ENCODE measurements at places on chromosomes 4 and X. TPM values are rescaled to one million over a fixed set of nuclear protein-coding genes. Genes with fewer than 3 reads are reported as not detected.

GRCh38 chr4:189613207-189613606 is 327.5 kb upstream of the FRG1 start:
- H3K27me3 ChIP-seq = no peaks in the 10 kb centered on the region
- H3K4me3 ChIP-seq = no peak overlapping the region
- no peaks in the 10 kb centered on the region for H3K4me1 ChIP-seq
- H3K27ac ChIP-seq = no peak overlapping the region

DNA sequence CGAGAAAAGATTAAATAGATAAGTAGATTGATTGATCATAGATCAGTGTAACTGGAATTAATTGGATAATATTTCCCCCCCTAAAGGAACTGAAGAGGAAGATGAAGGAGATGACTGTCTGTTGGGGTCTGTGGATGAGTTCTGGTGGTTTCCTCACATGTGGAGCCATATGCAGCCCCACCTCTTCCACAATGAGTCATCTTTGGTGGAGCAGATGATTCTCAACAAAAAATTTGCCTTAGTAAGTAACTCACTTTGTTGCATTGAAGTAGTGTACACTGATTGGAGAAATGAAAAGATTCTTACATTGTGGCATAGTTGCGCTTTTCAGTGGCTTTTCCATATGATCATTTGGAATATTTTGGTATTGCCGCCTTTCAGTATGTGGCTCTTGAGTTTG is 80.4 kb downstream of the NDST3 start:
- no peaks in the 10 kb centered on the region for H3K27me3 ChIP-seq
- no peak for DNase-seq
- H3K4me1 ChIP-seq = no peaks in the 10 kb centered on the region

DNA sequence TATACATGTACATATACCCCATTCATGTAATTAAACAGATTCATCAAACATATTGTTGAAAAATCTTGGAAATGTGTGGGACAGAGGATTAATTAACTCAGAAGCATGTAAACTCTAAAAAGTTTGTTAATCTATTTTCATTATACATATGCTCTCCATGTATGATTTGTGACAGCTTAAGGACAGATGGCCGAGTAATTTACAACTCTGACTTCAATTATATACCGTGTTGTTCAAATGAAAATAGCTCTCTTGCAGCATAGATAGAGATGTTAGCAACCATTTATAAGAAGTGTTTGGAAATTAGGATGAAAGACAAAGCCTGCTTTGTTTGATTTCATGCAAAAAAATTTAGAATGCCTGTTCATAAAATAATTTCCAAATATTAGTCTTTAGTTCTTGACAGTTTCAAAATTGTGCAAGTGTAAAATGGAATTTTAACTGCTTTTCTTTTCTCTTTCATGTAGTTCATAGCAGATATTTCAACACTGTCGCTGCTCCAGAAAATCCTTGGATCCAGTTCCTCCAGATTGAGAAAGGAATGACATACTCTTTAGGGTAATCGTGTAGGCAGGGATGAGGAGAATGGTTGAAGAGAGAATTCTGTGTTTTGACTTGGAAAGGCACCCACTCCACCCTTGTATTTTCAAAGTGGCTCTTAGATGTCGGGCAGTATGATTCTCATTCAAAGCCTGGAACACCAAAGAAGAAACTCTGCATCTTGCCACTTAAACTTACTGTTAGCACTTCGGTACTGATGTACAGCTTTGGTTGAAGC is 23.1 kb downstream of the AFF2 start:
- DNase-seq = no peak
- no peak overlapping the region for H3K27ac ChIP-seq
- H3K4me3 ChIP-seq = no peak overlapping the region
- H3K36me3 ChIP-seq = no peaks in the 10 kb centered on the region

- no peaks in the 10 kb centered on the region for H3K36me3 ChIP-seq
- peaks cover 35% of the 10 kb centered on the region for H3K4me1 ChIP-seq
- DNase-seq = no peak
- peak overlapping the region; percentile 3 for H3K4me3 ChIP-seq
- no peak overlapping the region for H3K27ac ChIP-seq
- H3K27me3 ChIP-seq = no peaks in the 10 kb centered on the region
Observed at GRCh38 chr4:98508829-98509598, 149.4 kb downstream of the TSPAN5 start.

DNA sequence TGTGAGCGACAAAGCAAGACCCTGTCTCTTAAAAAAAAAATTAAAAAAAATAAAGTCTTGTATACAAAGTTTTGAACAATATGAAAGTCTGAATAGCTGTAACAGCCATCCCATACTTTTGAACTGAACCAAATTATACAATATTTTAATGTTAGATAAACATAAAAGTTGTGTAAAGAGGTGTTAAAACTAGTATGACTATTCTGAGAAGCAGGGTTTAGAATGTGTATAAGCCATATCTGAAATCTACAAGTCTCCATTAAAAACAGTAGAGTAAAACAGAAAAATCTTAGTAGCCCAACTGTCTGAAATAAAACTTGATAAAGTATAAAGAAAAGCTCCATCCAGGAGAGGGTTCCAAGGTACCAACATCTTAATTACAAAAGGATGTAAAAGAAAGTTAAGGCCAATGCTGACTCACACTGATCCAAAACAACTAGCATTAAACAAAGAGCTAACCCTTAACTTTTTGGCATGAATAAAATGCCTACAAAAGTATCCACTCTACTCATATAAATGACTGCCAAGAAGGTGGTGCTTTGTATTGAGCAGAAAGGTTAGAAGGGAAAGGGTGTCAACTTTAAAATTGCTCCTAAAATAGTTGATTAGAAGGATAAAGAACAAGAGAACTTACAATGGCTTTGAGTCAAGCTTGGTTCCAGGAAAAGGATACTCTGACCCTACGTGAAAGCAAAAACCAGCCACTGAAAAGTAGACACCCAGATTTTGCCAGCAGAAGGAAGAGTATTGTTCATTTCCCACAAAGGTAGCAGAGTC is 18.5 kb downstream of the CNOT6L start:
- H3K27me3 ChIP-seq = no peaks in the 10 kb centered on the region
- peaks cover 5% of the 10 kb centered on the region for H3K36me3 ChIP-seq
- no peak overlapping the region for H3K27ac ChIP-seq
- peaks cover 18% of the 10 kb centered on the region for H3K4me1 ChIP-seq
- H3K4me3 ChIP-seq = no peak overlapping the region

GRCh38 chr4:137754652-137755471 is 222.6 kb upstream of the PCDH18 start:
- H3K4me3 ChIP-seq = no peak overlapping the region
- H3K27ac ChIP-seq = peak overlapping the region; percentile 82
- H3K27me3 ChIP-seq = no peaks in the 10 kb centered on the region
- peaks cover 8% of the 10 kb centered on the region for H3K4me1 ChIP-seq
- no peak for DNase-seq

DNA sequence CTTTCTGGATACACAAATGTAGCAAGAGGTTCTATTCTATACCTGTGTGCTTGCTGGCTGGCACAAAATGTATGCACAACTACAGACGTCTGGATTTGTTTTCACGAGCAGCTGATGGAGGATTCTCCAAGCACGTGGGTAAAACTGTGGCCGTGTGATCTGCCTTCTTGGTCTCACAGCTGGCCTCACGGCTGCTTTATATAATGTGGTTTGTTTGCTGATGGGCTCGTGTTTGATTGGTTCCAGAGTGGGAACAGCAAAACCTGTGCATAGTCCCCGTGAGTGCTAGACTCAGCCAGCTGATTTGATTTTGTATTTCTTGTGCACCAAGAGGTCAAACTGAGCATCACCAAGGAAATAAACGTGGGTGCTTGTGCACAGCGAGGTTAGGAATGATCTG is 262.6 kb upstream of the RPS6KA3 start:
- H3K36me3 ChIP-seq = no peaks in the 10 kb centered on the region
- no peak for DNase-seq
- peak overlapping the region; percentile 5 for H3K4me3 ChIP-seq
- H3K27me3 ChIP-seq = peaks cover 3% of the 10 kb centered on the region

DNA sequence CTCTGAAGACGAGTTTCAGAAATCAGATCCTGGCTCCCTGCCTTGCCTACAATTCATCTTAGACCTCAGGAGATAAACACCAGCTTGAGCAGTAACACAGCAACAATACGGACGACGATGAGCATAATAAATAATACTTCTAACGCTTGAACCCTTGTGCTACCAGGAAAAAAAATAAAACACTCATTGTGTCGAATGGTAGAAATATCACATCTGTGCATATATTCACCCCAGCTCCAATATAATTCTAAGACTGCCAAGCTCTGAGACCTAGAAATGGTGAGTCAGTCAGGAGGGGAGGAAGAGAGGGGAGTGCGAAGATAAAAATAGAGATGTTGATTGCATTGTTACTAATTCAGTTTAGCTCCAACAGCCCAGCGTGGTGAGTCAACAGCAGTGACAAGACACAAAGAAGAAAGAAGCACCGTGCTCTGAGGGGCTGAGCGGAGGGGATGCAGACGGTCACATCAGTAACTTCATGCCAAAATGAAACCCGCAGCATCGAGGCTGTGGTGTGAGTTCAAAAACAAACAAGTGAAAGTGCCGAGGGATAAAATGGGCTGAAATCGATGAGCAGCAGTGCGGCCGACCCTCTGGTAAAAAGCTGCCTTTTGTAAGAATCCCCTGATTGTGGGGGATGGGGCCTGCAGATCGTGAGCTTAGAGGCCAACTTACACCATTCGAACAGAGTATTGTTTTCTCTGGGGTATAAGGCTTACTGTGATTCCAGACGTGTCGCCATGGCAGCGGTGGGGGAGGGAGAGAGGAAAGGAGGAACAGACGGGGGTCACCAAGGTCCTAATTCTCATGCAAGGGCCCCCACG is 150.4 kb downstream of the MGST2 start:
- no peak for DNase-seq
- peak overlapping the region; percentile 72 for H3K4me3 ChIP-seq
- peaks cover 41% of the 10 kb centered on the region for H3K4me1 ChIP-seq

VCX gene
- not detected for total RNA-seq

TEX13B gene
- not detected for total RNA-seq

OPRPN gene
- total RNA-seq = not detected
